ENCODE measurements at places on chromosomes 16 and 17. TPM values are rescaled to one million over a fixed set of nuclear protein-coding genes. Genes with fewer than 3 reads are reported as not detected.

Gene CD300LB
- total RNA-seq, result not detected

DNA sequence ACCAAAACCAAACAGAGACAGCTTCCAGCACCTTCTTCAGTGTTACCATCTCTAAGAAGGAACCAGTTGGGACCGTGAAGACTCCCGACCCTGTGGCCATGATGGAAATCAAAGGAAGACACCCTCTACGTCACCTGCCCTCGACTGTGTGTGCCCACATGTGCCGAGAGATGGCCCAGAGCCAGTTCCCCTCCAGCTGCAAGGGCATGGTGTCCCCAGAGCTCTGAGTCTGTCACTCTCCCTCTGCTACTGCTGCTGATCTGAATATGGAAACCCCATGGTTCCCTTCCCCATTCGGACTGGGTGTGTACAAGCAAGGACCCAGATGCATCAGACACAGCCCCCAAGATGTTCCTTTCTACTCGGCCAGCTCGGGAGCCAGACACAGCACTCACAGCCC, 76.4 kb downstream of the SOCS1 start:
- DNase-seq, result no peak

Gene ALDH3A1
- not detected for total RNA-seq

- no peak for DNase-seq
These were observed 93.3 kb upstream of the TNRC6C start for GRCh38 chr17:77865112-77865611.

DNA sequence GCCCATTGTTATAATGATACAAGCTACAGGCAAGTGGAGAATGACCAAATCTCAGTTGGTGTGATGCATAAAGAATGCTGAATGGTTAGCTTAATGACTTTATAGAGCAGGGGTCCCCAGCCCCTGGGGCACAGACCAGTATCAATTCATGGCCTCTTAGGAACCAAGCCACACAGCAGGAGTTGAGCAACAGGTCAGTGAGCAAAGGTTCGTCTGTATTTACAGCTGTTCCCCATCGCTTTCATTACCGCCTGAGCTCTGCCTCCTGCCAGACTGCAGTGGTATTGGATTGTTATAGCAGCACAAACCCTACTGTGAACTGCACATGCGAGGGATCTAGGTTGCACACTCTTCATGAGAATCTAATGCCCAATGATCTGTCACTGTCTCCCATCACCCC, 114.0 kb upstream of the ZFHX3 start:
- no peak for DNase-seq

DNA sequence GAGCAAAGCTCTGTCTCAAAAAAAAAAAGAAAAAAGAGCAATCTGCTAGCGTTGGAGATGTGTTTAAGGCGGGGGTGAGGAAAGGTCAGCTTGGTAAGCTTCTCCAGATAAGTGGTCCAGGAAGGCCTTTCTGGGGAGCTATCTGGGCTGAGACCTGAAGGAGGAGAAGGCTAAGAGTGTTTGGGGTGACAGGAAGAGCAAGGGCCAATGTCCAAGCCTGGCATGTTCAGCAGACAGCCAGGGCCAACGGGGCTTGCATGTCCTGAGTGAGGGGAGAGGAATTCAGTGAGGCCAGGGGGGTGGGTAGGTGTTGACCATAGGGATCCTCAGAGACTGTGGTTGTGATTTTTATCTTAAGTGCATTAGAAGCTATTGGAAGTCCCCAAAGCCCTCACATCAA, 15.4 kb downstream of the STAT5A start:
- no peak for DNase-seq

Gene RUNDC1
- 8.1 TPM for total RNA-seq

GRCh38 chr16:49640581-49640980, 215.3 kb downstream of the ZNF423 start:
- DNase-seq, result no peak

GRCh38 chr17:38797158-38797490, 2.2 kb downstream of the PIP4K2B start:
- peak; percentile 55 for DNase-seq

Gene ACTG1
- 15,732 TPM for total RNA-seq

GRCh38 chr16:12818326-12818725, 14.6 kb upstream of the CPPED1 start:
- no peak for DNase-seq

All from IMR-90 (cell line).